ENCODE measurements at places on chromosomes 4 and X.

GRCh38 chr4:185504098-185505047 lies 30.9 kb downstream of the PDLIM3 start:
- peak; percentile 95 for DNase-seq

- no peak for DNase-seq
These were observed 16.2 kb downstream of the SLC4A4 start for GRCh38 chr4:71355045-71355444.

GRCh38 chr4:8775121-8775520 lies 96.5 kb downstream of the HMX1 start:
- DNase-seq: no peak

DNA sequence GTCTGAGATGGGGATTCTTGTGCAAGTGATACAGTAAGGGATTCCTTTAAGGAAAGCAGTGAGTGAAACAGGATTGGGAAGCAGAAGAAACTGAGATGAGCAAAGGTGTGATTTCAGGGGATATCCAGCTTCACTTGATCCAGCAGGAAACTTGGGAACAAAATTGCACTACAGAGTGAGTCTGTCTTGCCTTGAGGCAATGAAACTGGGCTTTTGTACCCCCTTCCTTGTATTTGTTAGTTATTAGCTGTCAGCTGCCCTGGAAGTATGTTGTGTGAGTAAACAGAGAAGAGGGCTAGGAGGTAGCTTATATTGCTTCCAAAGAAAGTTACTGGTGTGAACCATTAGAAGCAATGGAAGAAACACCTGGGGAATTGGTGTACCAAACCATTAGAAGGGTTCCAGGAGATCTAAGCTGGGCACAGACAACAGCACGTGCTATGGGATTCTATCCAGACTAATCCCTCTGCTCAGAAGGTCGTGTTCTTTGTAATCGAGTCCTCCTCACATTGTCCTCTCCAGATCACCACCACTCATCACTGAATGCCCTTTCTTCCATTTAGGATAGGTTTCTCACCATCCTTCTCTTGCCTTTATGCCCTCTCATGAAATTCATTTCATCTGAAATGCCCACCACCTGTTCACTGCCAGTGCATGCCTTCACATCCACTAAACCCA lies 76.0 kb downstream of the PDLIM5 start:
- no peak for DNase-seq

- no peak for DNase-seq
These were observed 10.8 kb downstream of the AGTR2 start for GRCh38 chrX:116181300-116181699.

Data from tibial artery (tissue), 4 donors.